Ecto neural progenitor cell (in vitro differentiated cells): ENCODE measurements at places on chromosomes 6 and 20.

DNA sequence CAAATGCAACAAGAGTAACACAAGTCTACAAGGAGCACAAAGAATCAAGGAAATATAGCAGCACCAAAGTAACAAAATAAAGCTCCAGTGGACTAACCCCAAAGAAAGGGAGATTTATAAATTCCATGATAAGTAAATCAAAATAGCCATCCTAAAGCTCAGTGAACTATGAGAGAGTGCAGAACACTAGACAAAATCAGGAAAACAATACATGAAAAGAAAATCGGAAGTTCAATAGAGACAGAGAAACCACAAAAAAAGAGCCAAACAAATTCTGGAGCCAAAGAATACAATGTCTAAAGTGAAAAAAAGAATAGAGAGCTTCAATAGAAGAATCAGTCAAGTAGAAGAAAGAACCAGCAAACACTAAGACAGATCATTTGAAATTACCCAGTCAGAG is 247.3 kb upstream of the TENT5A start:
- no peak for DNase-seq

- no peak for DNase-seq
Measured at GRCh38 chr6:52500238-52501129, 76.4 kb downstream of the TRAM2 start.

GRCh38 chr6:70028926-70029325 is 162.6 kb downstream of the COL19A1 start:
- DNase-seq, result no peak

GRCh38 chr6:167141667-167142432 is 15.9 kb downstream of the GPR31 start:
- peak; percentile 71 for DNase-seq

DNA sequence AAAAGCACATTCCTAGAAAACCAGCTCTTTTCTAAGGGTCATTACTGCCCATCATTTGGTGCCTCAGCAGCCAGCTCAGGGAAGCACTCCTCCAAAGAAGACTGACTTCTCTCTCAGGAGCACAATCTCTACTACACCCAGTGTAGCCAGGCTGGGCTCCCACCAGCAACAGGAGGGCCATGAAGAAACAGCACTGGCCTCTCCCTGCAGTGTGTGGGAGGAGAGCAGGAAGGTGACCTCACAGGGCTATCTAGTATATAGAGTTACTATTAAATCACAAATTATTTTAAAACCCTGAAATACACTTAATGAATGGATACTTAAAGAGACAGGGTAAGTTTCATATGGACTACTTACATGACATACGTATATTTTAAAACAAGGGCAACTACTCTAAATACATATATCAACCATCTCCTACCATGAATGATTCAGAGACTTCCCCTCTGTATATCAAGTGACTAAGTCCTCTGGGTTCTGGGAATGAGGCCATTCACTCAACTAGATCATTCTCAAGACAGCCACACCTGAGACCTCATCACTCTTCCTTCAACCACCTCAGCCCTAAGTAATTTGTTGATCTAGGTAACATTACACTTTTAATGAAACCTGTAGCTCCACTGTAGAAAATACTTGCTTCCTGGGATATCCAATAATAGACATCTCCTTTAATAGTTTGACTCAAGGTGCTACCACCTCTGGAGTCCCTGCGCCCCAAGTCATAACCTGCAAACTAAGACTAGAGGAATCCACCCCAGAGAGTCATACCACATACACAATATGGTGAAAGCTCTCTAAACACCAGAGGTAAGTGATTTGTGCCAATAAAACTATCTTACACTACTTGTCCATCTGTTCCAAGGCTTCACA is 25.2 kb downstream of the TBX18 start:
- no peak for DNase-seq

- DNase-seq, result no peak
Measured at GRCh38 chr6:142395768-142396231, 94.0 kb downstream of the ADGRG6 start.
